Cortex of kidney (tissue), 1 donor: ENCODE measurements at places on chromosomes 11 and 22.

DNA sequence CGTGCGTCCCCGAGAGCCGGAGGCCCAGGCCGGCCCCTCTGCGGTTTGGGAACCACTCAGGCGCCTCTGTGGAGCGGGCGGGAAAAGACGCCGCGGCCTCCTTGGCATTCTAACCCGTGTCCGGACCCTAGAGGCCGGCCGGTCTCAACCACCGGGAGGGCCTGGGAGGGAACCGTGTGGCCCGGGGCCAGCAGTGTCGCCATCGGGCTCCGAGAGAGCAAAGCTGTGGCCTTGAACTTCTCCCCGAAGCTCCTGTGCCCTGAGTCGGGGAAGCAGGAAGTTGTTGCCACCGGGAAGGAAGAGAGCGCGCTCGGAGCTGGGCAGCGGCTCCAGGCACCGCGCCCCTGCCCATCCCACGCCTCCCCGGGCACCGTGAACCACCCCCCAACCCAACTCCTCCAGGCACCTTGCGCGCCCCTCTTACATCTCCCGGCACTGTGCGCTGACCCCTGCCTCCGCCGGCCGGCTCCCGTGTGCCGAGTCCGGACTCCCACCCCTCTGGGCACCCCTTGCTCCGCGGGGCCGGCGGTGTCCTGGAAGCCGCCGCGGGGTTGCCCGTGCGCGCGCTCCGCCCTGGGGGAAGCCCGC is 80.0 kb upstream of the PPARA start:
- no peak for DNase-seq

DNA sequence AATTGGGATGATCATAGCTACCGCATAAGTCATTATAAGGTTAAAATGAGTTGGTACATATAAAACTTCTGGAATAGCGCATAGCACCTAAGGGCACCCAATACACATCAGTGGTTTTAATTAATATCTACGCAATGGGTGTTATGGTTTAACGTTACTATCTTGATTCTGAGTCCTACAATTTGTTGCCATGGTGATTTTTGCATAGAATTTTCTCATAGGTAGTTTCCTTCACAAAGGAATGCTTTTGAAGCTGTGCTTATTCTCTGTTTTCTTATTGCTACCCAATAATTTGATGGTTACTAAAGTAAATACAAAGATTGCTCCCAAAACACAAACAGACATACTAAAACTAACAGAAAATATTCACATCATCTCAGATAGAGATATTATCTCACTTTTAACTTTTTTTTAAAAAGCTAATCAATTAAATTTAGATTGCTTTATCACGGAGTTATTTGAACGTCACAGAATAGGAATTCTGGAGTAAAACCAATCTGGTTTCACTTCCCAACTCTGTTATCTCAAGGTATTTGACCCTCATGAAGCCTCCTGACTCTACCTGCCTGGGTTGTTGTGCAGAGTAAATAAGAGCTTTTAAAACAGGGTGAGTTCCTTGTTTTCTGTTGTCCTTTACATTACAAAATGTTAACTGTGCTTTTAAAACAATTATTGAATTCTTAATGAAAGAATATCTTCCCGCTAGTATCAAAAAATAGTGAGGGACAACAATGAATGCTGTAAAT is 635.5 kb upstream of the CCDC90B start:
- no peak for DNase-seq

- no peak for DNase-seq
Measured at GRCh38 chr22:36330655-36331305, 57.0 kb downstream of the MYH9 start.

GRCh38 chr11:90448256-90448655 is 225.4 kb upstream of the CHORDC1 start:
- no peak for DNase-seq

DNA sequence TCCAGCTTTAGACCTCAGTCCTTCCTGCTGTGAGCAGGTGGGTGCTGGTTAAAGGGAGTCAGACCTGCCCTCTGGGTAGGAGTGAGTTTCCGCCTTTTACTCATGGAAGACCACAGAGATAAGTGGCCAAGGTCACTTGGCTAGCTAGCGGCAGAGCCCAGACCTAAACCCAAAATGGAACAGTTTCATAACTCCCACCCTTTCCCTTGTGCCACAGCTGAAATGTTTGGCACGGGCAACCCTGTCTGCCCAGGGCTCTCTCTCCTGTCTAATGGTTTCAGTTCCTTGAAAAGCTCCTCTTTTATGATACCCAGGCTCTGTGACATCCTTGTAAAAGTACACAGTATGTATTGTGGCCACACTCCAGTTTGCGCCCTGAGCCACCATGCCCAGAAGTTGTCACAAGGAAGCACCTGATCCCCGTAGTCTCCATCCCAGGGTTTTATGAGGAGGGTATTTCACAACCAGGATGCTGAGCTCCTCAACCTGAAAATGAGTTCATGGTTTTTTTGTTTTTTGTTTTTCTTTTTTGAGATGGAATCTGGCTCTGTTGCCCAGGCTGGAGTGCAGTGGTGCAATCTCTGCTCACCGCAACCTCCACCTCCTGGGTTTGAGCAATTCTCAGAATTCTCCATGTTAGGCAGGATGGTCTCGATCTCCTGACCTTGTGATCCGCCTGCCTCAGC is 5.1 kb downstream of the MB start:
- DNase-seq, result no peak

GRCh38 chr22:24390576-24390975 is 36.8 kb upstream of the ADORA2A start:
- no peak for DNase-seq

DNA sequence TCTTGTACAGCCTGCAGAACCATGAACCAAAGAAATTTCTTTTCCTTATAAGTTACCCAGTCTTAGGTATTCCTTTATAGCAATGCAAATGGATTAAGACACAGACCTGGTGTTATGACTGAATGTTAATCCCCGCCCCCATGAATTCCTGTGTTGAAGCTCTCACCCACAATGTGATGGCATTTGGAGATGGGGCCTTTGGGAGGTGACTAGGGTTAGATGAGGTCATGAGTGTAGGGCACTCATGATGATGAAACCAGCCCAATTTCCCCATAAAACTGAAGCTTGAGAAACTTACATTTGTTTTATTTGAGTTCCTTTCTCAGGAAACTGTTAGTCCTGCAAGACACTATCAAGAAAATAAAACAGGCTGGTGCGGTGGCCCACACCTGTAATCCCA is 115.8 kb upstream of the THY1 start:
- no peak for DNase-seq
